Midbrain (tissue), 1 donor: ENCODE measurements at places on chromosomes 3 and 15.

GRCh38 chr3:94787734-94788270 lies 724.9 kb downstream of the NSUN3 start:
- no peak for DNase-seq

GRCh38 chr15:74458473-74458872 lies 2.5 kb downstream of the UBL7 start:
- DNase-seq, result no peak

GRCh38 chr15:74783072-74783807 lies 1.4 kb downstream of the CSK start:
- no peak for DNase-seq

DNA sequence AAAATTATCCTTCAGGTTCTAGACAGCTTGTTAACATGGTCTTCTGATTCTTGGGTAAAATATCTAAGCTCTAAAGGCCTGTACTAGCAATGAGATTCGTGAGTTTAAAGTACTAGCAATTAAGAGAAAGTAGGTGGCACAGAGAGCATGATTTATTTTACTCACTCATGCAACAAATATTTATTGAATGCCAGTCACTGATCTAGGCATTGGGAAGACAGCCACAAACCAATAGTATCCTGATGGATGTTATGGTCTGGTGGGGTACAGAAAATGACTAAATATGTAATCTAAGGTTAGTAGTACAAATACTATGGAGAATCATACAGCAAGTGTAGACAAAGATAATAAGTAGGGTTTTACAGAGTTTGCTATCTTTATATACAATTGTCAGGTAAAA lies 751.3 kb downstream of the ZNF385D start:
- no peak for DNase-seq

- no peak for DNase-seq
Measured at GRCh38 chr15:64892847-64893403, 18.8 kb upstream of the ANKDD1A start.

- DNase-seq, result no peak
Measured at GRCh38 chr3:150656316-150656715, 47.4 kb downstream of the ERICH6 start.

DNA sequence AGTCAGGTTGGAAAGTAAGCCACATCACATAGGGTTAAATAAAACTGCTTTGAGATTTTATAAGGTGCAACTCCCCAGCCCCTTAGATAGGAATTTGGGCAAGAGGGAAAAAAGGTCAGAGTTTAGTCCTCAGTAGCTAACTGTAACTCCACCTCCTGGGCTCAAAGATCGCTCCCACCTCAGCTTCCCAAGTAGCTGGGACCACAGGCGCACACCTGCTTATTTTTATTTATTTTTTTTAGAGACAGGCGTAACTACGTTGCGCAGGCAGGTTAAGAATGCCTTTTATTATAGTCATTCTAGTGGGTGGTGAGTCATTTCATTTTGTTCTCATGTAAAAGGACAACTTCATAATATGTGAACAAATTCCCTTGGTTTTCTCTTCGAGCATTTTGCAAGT lies 14.7 kb downstream of the TM2D3 start:
- DNase-seq, result no peak

DNA sequence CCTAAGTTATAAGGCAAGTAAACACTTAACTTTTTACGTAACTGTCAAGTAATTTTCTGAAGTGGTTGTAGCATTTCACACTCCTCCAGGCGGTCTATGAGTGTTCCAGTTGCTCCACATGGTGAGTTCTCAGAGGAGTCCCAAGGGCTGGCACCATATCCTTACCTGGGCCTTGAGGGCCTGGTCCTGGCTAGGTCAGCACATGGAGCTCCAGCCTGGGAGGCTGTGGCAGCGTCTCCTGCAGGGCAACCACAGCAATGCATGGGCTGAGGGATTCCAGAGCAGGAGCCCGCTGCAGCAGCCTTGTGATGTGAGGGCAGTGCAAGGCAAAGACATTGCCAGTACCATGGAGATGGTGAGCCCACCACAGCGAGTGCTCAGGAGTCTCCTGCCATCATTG lies 32.2 kb upstream of the LYZL4 start:
- DNase-seq, result no peak

- no peak for DNase-seq
Measured at GRCh38 chr3:17740721-17741141, 1.7 kb downstream of the TBC1D5 start.

GRCh38 chr15:93233710-93234109 lies 144.7 kb upstream of the RGMA start:
- DNase-seq, result no peak

DNA sequence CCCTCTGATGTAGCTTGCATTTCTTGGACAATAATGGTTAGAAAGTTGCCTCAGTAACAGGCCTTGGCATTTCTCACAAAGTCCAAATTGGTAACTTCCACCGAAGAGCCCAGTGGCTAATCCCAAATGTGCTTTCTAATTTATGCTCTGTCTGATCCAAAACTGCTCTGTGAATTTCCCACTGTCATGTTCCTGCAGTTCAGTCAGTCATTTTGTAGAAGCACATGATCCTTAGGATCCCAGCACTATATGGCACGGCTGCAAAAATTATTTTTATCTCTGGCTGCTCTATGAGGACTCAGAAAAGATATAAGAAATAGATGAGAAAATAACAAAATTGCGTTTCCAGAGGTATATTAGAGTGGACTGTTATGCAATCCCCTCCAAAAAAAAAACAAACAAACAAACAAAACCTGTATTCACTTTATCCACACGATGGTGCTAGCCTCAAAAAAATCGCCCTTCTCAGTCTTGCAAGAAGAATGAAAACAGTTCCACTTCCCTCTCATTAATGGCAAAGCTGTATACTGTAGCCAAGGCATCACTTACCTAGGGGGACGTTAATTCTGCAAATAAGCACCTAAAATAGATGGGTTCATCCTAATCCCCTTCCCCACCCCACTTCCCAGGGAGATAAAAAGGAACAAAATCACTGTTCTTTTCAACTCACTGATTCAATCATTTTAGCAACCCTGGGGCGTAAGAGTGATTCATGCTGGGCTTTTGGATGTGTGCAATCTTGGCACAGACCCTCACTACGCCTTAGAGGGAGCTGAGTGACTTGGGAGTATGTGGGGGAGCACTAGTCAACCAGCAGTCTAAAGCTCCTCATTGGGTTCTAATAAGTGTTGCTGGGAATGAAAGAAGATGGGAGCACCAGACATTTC lies 61.3 kb downstream of the TMCO5A start:
- DNase-seq, result peak; percentile 81

DNA sequence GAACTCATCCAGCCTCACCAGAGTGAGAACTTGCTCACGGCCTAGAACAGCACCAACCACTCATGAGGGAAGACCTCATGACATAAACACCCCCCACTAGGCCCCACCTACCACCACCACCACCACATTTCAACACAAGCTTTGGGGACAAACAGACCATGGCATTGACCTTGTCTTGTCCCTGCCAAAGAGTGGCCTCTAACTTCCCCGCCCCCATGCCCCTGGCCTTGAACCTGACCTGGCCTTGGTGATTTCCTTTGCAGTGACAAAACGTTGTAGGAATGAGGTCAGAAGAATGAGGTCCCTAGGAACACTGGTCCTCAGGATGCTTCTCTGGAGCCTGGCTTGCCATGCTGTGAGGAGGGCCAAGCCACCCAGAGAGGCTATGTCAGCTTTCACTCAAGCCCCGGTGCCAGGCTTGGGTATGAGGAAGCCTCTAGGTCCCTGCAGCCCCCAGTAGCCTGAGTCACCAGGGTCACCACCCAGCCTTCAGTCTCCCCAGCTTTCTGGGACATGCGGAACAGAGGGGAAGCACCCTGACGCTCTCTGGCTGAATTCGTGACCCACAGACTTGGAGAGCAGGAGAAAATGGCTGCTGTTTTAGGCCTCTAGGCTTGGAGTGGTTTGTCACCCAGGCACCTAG lies 57.9 kb downstream of the TPRA1 start:
- no peak for DNase-seq

DNA sequence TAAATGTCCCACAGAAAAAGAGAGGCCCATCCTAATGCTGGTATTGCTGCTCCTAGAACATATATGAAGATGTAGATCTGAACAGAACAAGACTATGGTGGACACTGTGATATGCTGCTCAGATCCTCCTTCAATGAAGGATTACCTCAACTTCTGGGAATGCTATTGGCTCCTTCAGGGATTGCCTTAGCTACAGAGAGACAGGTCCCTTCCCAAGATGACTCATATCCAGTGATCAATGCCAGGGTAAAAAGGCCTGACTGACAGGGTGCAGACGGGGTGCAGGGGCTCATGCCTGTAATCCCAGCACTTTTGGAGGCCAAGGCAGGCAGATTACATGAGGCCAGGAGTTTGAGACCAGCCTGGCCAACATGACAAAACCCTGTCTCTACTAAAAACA lies 20.5 kb upstream of the STAG1 start:
- no peak for DNase-seq

DNA sequence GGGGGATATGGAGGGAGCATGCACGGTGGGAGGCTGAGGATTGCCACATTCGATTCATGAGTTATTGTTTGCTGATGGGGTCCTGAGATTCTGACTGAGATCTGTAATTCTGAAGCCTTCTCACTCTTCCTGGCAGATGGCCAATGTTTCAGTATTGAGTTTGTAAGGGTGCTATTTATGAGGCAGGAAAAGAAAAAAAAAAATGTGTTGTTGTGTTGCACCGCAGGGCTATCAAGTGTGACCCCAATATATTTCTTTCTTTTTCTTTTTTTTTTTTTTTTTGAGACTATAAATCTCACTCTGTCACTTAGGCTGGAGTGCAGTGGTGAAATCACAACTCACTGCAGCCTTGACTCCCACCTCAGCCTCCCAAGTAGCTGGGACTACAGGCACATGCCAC lies 3.2 kb upstream of the SENP2 start:
- no peak for DNase-seq

DNA sequence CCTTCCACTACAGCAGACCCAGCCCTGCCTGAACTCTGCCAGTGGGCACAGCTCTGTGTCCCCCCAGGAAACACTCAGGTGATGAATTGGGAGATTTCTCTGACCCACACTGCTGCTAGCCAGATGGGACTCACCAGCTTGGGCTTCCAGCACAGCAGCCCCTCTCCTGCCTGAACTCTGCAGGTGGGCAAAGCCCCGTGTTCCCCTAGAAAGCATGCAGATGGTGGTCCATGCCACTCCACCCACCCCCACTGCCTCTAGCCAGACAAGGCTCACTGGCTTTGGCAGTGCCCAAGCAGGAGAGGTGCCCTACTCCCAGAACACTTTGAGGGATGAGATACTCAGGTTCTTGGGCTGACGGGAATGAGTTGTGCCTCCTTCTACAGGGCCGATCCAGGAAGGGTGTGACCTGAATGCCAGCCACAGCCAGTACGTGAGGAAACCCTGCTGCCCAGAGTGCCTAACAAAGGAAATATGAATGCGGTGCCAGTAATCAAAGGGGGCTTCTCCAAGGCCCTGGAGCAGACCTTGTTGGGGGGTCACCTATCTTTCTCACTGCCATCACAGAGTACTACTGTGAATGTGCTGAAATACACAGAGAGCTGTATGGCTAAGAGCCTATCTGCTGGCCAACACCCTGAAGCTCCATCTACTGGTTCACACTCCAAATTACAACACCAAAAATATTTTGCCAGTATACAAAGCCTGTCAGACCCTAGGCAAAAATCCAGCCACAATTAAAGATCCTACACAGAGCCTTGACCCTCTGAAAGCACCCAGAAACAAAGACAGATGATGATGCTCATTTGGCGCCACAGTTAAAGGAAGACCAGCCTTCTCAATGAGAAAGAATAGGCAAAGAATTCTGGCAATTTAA lies 61.9 kb downstream of the BTLA start:
- no peak for DNase-seq

- no peak for DNase-seq
Measured at GRCh38 chr3:190097025-190097424, 23.7 kb downstream of the P3H2 start.

DNA sequence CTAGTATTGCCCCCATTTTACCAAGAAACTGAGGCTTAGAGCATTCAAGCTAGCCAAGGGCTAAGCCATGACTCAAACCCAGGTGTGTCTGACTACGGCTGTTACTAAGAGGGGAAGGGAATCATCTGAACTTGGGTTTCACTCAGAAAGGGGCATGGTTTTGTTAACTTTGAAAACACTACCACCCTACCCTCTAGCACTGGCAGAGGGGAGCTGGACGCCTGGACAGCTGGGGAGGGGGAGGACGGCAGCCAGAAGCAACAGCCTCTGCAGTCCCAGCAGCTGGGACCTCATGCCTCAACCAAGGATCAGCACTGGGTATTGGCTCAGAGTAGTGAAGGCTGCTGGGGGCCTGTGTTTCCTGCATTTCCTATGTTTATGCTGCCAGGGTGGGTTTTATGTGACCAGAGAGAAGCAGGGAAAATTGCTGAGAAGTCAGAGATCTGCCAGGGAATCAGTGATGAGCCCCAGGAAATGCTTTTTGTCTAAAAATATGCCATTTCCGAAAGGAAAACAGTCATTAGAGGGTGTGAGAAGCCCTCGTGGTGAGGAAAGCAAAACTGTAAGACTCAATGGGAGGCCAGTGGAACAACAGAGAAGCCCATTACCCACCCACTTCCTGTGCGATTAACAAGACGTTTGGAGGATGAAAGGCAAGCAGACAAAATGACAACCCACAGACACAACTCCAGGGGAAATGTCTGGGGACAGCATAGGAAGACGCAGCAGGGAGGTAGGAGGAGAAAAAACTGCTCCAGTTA lies 41.2 kb downstream of the LIPC start:
- DNase-seq, result no peak

DNA sequence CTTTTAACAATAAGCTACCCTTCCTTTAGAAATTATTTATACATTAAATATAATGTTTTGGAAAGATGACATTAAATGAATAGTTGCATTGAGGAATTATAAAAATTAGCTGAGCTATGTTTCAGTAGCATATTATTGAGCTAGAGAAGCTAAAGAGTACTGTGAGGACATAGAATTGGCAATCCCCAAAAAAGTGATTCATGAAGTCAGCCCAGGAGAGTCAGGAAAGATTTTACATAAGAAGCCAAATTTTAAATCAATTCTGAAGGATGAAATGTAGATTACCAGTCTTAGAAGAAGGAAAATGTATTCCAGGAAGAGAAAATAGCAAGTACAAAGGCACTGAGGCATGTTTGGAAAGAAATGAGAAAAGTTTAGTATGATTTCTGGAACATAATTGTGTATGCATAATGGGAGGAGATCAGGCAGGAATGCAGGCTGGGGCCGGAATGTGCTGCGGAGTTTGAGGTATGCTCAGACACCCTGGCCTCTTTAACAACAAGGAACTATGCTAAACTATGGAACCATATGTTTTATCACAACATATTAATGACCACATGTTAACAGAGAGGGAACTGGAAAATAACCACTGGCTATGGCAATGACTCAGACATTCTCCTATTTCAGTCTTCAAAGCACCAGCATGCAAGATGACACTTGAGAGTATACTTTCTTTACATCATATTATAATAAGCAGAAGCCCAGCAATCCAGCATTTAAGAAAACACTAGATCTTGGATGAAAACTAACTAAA lies 103.3 kb upstream of the COL8A1 start:
- no peak for DNase-seq

GRCh38 chr3:38640661-38641452 lies 8.6 kb downstream of the SCN5A start:
- no peak for DNase-seq

- no peak for DNase-seq
Measured at GRCh38 chr3:119643528-119643927, 16.9 kb downstream of the POPDC2 start.
